ENCODE measurements at places on chromosomes 5 and 9. TPM values are rescaled to one million over a fixed set of nuclear protein-coding genes. Genes with fewer than 3 reads are reported as not detected.

- no peak for DNase-seq
Measured at GRCh38 chr9:81083854-81084512, 605.4 kb downstream of the TLE1 start.

DNA sequence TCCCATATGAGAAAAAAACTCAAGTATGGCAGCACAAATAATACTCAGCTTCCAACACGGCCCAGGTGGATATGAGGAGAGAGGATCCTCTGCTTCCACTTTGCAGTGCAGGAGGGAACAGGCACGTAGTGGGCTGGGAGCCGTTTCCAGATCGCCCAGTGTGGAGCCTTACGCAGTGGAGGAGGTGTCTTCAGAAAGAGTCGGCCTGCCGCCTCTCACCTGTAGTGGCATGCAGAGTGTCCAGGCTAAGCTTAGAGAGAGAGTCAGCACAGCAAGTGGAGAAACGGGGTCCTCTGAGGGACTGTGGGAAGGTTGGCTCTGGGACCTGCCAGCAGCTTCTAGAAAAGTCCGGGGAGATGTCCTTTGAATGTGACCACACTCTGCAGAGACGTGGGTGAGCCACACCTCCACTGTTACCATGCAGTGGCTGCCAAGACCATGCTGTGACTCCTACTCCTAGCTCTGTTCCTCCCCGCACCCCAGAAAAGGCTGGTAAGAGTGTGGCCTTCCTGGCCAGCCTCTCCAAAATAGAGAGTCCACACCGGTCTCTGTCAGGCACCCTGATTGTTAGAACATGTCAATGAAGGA, 3.5 kb upstream of the SEMA4D start:
- no peak for DNase-seq

DNA sequence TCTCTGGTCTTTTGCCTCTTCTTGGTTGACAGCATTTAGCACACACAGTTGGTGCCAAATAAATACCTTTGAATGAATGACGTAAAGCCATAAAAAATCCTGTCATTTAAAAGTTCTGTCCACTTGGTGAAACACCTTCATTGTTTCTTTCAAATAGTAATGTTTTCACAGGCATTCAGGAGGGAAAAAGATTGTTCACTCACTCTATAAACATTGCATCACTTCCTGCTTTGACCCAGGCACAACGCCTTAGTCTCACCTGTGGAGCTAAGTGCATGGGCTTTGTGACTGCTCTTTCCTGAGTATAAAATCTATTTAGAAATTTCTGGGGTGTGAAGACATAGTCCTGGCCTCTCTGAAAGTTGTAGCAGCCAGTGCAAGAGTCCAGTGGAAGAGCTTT, 88.9 kb upstream of the CXCL14 start:
- DNase-seq = no peak

DNA sequence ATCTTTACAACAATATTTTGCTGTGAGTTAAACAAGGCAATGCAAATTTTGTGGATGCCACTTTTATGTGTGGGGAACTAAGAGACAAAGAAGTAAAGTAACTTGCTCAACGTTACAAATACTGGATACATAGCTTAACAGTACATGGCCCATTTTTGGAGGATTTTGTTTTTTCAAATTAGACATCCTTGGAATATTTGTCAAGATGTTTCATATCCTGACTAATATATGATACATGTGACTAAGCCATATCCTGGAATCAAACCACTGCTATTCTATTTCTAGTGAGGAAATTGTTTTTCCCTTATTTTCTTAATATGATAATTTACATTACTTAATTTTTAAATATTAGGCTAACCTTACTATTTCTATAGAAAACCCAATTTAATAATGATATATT, 529.8 kb downstream of the DMRTA1 start:
- no peak for DNase-seq

NR6A1 gene
- 0.87 TPM for polyA plus RNA-seq

DNA sequence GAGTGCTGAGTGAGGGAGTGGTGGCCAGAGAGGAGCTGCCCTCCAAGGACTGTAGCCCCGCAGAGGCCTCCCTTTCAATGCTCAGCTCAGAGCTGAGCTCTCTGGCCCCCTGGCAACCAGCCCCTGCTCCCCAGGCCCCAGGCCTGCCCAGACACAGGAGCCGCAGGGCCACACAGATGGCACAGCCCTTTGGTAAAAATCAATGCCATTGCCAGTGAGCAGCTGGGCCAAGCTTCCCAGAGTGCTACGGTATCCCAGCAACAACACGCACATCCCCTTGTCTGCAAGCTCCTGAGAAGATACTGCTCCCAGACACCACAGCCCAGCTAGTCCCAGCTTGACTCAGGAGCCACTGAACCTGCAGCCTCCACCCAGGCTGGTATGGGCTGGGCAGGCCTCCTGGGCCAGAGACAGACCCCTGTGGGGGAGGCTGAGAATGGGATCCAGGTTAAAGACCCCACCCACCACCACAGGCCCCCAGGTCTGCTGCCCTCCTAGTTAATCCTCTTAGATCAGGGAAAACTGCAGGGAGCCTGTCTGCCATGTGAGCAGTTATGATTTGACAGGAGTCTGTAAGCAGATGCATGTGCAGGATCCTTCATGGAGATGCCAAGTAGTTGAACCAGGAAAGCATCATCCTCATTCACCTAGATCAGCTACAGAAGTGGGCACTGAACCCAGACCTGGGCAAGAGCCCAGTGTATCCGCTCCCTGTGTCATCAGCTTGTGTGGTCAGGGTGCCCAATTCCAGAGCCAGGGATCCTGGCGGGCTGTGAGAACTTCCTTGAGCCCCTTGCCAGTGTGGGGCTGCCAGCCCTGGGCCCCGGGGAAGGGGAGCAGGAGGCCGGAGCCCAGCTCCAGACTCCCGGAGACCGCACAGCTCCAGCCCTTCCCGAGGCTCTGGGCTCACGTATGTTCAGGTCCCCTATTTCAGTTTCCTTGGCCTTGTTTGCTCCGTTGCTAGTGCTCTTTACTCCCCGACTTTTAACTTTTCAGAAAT, 26.7 kb upstream of the ADAMTS2 start:
- no peak for DNase-seq

DNA sequence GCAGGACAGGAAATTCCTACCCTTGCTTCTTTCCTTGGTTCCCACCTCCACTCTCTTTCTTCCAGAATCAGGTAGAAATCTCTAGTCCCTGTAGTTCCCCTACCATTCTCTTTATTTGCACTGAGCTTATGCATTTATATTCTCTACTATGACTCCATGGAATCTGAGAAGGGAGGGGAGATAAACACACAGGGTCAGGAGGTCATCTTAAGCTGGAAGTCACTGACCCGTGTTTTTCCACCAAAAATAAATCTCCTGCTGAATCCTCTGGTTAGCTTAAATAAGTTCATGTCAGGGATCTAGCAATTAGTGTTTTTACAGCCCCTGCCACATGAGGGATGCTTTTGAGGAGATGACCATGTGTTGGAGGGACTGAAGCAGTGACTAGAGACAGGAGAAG, 3.7 kb downstream of the ACTL7B start:
- DNase-seq = no peak

PCA3 gene
- 1.3 TPM for polyA plus RNA-seq

DNA sequence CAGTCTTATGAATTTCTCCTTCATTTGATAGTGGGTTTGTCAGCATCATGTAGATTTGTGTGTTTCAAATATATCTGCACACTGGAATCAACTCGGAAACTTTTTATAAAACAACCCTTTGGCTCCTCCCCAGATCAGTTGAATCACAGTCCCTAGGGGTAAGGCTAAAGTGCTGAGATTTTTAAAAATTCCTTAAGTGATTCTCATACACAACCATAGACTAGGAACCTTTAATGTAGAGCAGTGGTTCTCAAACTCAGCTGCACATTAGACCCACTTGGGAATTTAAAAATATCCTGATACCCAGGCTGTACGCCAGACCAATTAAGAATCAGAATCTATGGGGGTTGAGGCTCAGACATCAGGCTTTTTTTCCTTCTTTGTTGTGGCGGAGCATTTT, 17.5 kb upstream of the JAK2 start:
- no peak for DNase-seq

GRCh38 chr9:18771011-18771410, 262.0 kb downstream of the SAXO1 start:
- DNase-seq = no peak

DNA sequence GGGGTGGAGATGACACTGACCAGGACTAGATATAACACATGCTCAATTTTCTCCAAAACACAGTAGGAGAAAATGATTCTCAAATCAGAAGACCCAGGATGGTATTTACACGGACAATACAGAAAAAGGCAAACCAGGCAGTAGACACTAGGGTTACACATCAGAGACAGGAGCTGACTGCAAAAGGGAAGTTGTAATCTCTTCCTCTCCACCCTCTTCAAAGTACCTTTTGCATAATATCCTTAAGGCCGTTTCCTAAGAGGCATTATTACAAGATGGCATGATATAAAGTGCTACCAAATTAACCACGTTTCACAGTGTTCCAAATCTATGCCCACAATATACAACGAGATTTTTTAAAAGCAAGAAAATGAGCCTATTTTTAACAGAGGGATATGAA, 39.2 kb downstream of the YIPF5 start:
- no peak for DNase-seq

DNA sequence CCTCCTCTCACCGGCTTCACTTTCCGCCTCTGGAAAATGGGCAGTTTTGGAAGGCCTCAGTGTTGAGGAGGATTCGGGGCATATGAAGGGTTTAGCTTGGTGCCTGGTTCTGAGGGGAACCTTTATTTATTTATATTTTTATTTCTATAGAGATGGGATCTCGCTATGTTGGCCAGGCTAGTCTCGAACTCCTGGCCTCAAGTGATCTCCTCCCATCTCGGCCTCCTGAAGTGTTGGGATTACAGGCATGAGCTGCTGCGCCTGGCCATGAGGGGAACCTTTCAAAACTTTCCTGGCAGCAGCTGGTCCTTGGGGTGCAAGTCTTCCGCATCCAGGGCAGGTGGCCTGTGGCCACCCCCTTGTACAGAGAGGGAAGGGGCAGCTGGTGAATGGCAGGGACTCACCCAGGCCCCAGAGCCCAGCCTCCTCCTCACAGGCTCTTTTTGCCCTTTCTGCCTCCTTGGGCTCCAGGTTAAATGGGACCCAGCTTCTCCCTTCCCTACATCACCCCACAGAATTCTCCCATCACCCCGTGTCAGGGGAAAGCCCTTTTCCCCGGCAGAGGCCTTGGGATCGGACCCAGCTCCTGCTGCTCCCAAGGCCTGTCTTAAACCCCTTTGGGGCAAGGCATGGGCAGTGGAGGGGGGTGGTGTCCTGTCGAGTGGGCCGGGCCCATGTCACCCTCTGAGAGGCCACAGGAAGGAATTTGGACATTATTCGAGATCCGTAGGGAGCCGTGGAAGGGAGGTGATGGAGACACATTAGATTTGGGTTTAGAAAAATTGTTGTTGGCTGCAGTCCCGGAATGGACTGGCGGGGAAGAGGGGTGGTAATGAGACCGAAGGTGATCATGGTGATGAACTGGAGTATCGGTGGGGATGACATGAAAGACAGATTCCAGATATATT, 5.9 kb downstream of the NCS1 start:
- DNase-seq = no peak

FOXD4L4 gene
- polyA plus RNA-seq = not detected

DNA sequence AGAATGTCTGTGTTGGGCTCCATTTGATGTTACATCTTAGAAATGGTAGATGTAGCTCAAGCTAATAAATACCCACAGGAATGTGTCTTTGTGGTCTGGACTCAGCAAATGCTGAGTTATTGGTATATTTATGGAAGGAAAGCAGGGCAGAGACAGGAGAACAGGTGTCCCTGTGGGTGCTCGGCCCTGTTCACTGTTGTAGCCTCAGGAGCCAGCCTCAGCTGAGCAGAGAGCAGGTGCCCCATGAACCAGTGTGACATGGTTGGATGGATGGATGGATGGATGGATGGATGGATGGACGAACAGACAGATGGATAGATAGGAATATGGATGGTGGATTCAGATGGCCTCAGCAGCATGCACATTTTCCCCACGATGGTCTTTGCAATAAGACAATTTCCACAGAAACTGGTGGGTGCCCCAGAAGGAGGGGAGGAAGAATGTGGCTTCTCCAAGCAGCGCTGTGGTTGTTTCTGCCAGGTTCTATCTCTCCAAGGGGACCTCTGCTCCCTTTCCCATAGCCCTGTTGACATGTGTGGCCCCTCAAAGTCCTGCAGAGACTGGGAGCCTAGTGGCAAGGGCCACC, 8.2 kb upstream of the IRF1 start:
- no peak for DNase-seq

LCN2 gene
- 0.43 TPM for polyA plus RNA-seq

FAM153A gene
- polyA plus RNA-seq = 0.29 TPM

SNX24 gene
- polyA plus RNA-seq = 27.0 TPM

- DNase-seq = no peak
Measured at GRCh38 chr5:107388141-107388861, 282.4 kb downstream of the EFNA5 start.

- DNase-seq = no peak
Measured at GRCh38 chr5:17832949-17833745, 198.9 kb downstream of the TAF11L14 start.

DNA sequence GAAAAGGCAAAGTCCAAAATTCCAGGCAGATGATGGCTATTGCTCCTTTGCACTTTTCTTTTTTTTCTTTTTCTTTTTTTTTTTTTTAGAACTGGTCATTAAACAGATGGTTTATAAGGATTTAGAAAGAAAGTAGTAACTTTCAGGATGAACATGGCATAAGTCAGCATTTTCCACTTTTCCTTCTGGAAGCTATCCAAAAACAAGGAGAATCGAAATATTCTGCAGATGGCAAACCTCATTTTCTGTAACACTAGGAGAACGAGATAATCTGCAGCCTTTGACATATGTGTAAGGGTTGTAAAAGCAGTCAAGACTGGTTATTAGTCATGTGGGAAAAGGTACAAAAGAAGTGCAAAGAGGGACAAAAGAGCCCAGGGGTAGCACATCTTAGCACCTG, 69.1 kb upstream of the PUM3 start:
- DNase-seq = no peak

SPARC gene
- 2,937 TPM for polyA plus RNA-seq

DNA sequence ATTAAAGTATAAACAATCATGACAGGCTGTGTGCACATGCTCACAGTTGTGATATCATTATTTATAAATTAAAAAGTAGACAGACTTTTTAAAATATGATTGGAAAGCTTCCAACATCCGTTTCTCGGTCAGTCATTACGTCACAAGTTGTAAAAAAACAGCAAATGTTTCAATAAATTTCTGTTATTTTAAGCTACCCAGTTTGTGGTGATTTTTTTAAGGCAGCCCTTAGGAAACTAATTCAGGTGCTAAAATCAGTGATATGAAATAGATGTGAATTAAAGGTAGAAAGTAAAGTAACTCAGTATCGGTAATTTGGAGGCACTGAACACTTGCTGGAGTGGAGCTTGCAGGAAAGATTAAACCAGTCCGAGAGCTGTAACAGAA, 1.2 kb downstream of the CCNH start:
- no peak for DNase-seq

DNA sequence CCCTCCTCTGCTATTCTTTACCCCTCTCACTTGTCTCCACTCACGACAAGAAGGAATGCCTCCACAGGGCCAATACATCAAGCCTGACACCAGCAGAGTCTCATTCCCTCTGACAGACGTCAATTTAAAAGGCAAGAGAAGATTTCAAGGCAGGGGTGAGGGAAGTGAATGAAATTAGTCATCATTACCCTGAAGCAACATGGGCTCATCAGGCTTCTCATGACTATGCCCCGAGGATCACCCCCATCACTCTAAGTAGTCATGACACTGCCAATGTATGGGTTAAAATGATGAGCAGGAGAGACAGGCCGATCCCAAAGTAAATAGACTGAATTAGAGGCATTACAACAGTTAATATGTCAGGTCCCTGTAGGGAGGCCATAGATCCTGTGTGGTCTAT, 504.4 kb downstream of the TLE4 start:
- DNase-seq = no peak

GRCh38 chr5:68007451-68007850, 208.1 kb upstream of the PIK3R1 start:
- no peak for DNase-seq

- DNase-seq = no peak
Measured at GRCh38 chr5:61465066-61465465, 133.0 kb downstream of the ZSWIM6 start.
